ENCODE measurements at places on chromosomes 5 and 9.

DNA sequence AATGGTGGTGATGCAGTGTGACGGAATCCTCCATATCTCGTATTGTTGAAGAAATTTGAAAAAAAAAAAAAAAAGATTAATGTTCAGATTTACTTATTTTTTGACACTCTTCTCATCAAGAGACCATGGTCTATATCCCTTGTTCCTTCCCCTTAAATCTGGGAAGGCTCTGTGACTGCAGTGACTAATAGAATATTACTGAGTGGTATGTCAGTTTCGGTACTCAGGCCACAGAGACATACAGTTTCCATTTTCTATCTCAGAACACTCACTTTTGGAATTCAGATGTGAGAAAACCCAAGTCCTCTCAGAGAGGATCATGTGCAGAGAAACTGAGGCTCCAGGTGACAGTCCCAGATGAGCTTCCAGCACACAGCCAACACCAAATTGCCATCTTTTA lies 1193.5 kb downstream of the DTWD2 start:
- no peak for DNase-seq

GRCh38 chr5:168886157-168886556 lies 307.0 kb upstream of the PANK3 start:
- no peak for DNase-seq

DNA sequence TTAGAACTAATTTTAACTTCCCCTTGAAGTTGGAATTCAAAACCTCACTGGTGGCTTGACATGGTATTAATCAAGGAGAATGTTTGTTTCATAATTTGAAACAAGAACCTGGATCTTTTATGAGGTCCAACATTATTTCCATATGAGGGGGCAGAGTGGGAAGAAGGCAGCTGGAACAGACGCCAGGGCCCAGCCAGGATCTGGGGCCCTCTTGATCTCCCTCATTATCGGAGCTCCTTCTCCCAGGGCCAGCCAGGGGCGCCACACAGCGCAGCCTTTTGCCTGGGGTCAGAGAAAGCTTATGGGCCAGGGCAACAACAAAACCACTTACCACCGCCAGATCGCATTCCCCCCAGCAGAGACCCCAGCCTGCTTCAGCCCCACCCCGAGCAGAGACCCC lies 27.1 kb upstream of the NKD2 start:
- no peak for DNase-seq

DNA sequence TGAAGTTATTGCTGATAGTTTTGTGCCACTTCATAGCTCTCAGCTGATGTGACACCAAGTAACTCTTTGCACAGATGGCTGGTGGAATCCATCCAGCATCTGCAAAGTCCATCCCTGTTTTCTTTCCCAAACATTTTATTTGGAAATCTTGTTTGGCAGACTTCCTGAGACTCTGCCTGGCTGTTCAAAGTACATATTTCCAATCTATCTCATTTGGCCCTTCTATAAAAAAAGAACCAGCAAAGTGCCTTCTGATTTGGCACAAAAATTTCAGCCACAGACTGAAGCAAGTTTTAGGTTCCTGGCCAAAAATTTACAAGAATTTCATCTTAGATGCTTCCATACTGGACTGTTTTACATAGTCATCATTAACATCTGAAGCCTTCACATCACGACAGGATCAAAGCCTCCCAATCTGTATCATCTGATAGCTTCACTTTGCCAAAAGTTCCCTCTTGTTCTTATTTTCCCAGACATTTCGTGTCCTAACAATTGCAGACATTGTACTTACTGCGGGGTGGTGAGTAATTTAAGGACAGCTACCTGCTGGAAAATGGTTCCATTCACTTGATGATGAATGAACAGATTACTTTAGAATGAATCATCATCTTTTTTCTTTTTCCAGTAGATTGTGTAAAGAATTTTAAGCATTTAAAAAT lies 377.3 kb downstream of the KIAA0825 start:
- DNase-seq: no peak

All from CD4-positive, alpha-beta T cell treated with Interleukin-6 for 4 hours (primary cell).